ENCODE measurements at places on chromosomes 5 and 9.

- peak; percentile 39 for DNase-seq
Observed at GRCh38 chr9:89874351-89875321, 269.8 kb downstream of the GADD45G start.

DNA sequence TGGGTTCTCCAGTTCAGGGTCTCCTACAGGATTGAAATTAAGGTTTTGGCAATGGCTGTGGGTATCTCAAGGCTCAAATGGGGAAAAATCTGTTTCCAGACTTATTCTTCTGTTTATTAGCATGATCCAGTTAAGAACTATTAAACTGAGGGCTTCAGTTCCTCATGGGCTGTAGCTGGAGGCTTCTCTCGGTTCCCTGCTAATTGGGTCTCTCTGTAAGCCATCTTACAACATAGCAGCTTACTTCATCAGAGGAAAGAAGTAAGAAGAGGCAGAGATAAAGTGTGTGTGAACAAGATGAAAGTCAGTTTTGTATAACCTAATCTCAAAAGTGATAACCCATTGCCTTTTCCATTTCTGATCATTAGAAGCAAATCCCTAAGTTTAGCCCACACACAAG lies 391.9 kb downstream of the PSAT1 start:
- DNase-seq = no peak

- DNase-seq = no peak
Observed at GRCh38 chr9:13480693-13481092, 201.2 kb upstream of the MPDZ start.

DNA sequence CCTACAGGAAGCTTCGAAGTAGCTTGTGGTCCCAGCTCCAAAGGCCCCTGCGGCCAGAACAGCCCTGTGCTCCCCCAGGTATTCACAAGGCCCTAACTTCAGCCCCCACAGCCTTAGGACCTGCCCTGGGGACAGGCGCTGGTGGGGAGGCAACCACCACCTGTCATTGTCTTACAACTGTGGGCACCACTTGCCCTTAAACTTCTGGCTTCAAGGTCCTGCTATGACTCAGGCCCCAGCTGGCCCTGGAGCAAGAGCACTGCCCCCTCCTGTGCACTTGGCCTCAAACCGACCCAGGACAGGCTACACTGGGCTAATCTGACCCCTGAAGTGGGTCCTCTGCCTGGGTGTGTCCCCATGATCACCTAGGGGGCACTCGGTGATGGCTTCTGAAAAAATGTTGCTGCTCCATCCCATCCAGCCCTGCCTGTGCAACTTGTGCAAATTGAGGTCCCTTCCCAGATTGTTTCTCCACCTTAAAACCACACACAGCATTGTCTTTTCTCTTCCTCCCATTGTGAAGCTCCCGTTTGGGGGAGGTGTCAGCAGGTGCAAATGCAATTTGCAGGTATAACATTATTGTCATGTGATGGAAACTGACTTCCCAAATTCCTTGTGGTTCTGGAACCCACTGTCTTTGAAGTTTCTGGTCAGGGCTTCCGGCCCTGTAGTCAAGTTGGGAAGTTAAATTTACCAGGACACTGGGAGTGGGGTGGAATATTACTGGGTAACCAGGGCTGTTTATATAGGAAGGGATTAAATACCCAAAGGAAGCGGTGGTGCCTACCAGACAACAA lies 1.1 kb upstream of the PROB1 start:
- no peak for DNase-seq

GRCh38 chr9:5178126-5178805 lies 7.2 kb downstream of the INSL6 start:
- DNase-seq = no peak

DNA sequence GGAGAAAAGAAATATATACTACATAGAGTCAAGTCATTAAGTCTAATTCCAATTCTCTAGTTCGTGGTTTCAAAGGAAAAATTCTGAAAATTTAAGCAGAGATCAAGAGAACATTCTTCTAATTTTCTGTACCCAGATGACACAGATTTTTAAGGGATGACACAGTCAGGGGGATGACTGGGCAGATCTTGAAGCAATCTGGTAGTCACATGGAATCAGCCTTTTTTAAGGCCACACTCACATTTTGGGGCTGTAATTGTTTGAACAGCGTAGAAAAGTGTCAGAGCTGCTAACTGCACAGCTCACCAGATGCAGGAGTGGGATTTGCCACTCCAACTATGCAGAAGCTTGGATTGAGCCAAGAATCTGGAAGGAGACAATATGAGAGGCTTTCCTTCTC lies 20.4 kb downstream of the PDE4D start:
- no peak for DNase-seq

GRCh38 chr5:9502050-9502834 lies 43.6 kb downstream of the SEMA5A start:
- no peak for DNase-seq

DNA sequence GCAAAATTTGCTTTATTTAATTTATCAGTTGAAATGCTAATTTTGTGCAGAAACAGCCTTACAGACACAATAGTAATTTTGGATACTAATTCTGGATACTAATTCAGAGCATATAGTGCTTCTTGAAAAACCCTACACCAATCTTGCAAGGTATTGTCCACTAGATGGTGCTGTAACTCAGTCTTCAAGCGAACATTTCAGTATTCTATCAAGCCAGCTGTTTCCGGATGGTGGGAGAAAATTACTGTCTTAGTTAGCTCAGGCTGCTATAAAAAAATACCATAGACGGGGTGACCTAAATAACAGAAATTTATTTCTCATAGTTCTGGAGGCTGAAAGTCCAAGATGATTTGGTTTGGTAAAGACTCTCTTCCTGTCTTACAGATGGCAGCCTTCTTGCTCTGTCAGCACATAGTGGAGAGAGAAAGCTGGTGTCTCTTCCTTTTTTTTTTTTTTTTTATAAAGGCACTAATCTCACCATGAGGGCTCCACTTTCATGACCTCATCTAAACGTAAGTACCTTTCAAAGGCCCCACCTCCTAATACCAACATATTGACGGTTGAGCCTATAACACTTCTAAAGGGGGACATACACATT lies 1306.5 kb upstream of the CDH9 start:
- DNase-seq = no peak

GRCh38 chr9:126388964-126389708 lies 62.5 kb downstream of the MVB12B start:
- DNase-seq = no peak

DNA sequence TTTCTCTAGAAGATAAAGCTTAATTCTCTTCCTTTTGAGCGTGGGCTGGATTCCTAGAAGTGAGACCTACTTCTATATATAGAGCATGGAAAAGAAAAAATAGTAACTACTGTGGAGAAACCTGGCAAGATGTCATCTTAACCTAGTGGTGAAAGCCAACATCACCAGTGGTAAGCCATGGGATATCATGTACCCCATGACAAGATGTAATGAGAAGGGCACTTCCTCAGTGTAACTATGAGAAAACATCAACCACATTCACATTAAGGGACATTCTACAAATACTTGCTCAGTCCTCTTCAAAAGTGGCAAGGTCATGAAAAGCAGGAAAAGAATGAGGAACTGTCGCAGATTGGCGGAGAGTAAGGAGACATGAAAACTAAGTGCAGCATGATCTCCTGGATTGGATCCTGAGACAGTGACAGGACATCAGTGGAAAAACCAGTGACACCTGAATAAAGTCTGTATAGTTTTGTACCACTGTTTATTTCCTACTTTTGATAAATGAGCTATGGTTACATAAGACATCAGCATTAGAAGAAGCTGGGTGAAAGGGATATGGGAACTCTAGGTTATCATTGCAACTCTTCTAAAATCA lies 65.4 kb downstream of the PRRC1 start:
- no peak for DNase-seq

DNA sequence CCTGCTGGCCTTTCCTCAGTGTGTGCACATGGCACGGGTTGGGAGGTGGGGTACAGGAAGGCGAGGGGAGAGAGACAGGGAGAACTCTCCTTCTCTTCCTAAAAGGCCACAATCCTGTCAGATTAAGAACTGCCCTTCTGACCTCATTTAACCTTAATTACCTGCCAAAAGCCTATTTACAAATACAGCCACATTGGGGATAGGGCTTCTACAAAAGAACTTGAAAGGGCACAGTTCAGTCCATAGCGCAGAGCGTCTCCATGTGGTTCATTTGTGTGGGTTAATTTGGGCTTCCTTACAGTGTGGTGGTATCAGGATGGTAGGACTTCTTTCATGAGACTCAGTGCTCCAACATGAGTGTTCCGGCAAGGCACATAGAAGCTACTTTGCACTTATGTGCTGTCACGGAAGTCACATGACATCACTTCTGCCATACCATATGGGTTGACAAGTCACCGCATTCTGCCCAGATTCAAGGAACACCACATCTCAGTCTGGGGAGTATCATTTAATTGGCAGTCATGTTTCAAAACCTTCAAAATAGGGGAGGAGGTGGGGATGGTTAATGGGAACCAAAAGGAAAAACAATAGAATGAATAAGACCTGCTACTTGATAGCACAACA lies 46.8 kb downstream of the NLN start:
- DNase-seq = no peak

- no peak for DNase-seq
Observed at GRCh38 chr5:178532666-178533065, 57.5 kb downstream of the COL23A1 start.

- no peak for DNase-seq
Observed at GRCh38 chr5:131974956-131975726, 29.7 kb upstream of the MEIKIN start.

DNA sequence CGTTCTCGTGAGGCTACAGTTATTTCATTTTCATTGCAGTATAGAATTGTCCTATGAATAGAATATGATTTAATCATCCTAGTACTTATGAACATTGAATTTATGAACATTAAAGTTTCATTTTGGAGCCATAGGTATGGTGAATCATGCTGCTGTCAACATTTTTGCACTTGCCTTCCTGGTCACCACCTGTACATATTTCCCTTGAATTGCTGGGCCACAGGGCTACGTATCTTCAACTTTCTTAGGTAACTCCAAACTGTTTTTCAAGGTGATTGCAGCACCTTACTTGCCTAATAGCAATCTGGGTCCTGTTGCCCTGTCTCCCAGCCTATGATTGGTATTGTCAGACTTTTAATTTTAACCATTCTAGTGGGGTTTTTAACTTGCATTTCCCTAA lies 6.5 kb upstream of the RNF145 start:
- DNase-seq = no peak

DNA sequence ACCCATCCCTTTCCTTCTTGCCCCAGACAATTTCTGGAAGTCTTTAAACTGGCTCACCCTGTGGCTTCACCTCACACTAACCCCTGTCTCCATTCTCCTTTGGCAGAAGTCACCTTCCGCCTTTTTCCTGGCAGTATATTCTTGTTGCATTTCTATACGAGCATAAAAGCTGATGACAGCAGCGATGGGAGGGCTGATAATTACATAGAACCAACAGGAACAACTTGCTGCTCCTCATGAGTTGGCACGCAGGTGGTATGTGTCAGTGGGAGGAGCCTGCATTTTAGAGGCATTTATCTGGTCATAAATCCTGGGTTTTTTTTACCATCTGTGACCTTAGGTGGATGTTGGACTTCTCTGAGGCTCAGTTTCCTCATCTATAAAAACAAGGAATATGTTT lies 61.4 kb upstream of the CKMT2 start:
- no peak for DNase-seq

DNA sequence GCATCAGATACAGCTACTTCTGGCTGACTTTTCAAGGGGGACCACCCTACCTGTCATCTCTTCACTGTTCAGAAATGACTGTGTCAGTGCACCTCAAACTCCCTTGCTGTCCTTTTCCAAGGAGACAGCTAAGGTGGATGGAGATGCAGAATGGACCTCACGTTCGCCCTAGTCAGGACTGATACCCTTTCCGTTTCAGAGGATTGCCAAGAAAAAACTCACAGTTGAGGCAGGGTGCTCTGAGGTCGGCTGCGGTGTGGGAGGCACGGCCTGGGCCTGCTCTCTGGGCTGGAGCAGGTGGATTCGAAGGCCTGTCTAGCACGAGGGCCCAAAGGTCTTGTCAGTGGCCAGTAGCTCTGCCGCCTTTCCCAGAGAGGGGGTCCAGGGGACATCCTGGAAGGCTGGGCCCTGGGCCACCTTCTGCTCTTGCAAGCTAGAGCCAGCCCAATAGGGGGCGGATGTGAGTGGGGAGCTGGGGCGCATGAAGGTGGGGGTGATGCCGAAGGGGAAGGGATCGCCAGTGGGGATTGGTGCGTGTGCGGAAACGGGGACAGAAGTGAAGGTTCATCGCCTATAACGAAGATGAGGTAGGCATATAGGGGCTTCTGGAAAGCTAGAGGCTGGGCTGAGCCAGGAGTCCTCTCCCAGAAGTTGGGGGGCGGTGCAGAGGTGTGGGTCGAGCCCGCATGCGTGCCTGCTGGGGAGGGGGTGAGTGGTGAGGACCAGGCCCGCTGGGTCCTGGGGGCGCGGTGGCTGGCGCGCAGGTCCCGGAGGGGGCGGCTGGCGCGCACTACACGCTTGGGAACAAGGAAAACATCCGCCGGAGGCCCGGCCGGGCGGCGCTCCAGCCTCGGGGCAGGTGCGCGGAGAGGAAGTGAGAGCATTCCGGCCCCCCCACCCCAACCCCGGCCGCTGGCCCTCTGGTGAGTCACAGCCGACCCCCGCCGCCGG lies 2.5 kb upstream of the MSMP start:
- DNase-seq = peak; percentile 70

DNA sequence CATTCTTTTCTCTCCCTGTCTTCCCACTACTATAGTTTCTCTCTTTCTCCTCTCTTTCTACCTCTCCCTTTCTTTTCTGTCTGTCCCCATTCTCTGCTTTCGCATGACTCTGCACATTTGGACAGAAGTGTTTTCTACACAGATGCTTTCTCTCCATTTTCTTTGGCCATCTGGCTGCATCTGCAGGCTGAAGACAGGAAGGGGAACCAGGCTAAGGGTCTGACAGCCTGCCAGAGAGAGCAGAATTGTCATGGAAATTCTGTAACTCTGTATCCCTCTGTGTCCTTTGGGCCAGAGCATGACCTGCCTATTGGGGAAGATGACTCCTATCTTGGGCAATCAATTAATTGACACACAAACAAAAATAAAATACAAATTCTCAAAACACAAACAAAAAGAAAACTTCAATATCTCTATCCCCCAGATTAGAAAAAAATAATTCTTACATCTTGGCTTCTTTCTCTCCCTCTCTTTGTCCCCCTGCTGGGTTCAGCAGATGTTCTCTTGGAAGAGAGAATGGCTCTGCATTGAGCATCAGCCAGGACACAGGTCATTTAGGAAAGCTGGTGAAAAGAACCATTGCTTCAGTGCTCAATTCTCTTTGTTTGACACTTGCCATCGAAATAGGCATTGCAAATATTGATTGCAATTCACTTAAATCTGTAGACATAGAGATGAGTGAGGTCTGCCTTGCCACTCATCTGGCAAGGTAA lies 415.9 kb upstream of the KLF4 start:
- no peak for DNase-seq

DNA sequence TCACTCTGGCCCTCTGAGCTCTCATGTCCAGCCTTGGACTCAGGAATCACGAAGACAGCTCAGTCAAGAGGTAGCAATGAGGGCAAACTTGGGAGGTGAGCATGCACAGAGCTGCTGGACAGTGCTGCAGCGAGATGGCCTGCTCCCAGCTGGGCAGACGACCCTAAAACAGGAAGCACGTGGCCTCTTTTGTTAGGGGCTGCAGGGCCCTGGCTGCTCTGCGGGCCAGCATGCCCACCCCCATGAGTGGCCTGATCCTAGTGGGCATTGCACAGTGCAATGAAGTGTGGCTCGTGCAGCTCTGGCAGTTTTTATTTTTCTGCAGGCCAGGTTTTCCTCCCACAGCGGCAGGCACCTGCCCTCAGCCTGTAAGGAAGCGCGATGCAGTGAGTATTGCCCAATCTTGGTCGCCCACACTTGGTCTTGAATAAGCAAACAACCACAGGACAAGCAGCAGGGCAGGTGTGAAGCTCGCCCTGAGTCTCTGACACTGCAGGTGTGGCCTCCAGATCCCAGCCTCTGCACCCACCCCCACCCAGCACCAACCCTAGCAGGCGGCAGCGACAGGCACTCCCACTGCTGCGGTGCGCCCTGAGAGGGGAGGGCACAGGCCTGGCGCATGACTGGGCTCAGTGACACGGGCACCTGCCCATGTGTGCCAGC lies 60.8 kb downstream of the SEMA4D start:
- peak; percentile 61 for DNase-seq

All from NCI-H1105 (cell line).